Kidney epithelial cell (primary cell): ENCODE measurements at places on chromosomes 7 and 10. TPM values are rescaled to one million over a fixed set of nuclear protein-coding genes. Genes with fewer than 3 reads are reported as not detected.

Gene C10orf53
- total RNA-seq: not detected in 2 replicates

Gene ITGB8
- 104 and 106 TPM in 2 replicates for total RNA-seq

Gene ATP5F1C
- total RNA-seq: 230 and 291 TPM in 2 replicates

Gene TWIST1
- 1.6 and 6.3 TPM in 2 replicates for total RNA-seq

Gene ANKRD22
- total RNA-seq: 0.17 and 0.21 TPM in 2 replicates

Gene OLAH
- total RNA-seq: 8.4 TPM in 2 replicates

Gene MAT1A
- total RNA-seq: 0.38 TPM in 1 of 2 replicates, not detected in the other

Gene MMP21
- total RNA-seq: 0.07 and 0.08 TPM in 2 replicates

Gene POMZP3
- total RNA-seq: 0.79 and 2.2 TPM in 2 replicates

Gene LLCFC1
- not detected in 2 replicates for total RNA-seq

Gene PLCE1
- 0.55 and 0.84 TPM in 2 replicates for total RNA-seq

Gene ZC3HAV1L
- 14.4 and 21.6 TPM in 2 replicates for total RNA-seq

Gene RASA4B
- 7.6 and 7.7 TPM in 2 replicates for total RNA-seq

Gene MPP7
- 2.3 and 2.4 TPM in 2 replicates for total RNA-seq

Gene ASAH2B
- total RNA-seq: 3.8 and 11.2 TPM in 2 replicates

Gene TES
- 269 and 282 TPM in 2 replicates for total RNA-seq

Gene CRYGN
- 0.84 and 2.1 TPM in 2 replicates for total RNA-seq

Gene HHEX
- total RNA-seq: 1.6 and 1.8 TPM in 2 replicates

Gene PPP1R17
- not detected in 2 replicates for total RNA-seq

Gene LRRC17
- 6.2 and 6.8 TPM in 2 replicates for total RNA-seq

Gene NUTM2E
- 1.3 TPM in 1 of 2 replicates, not detected in the other for total RNA-seq

Gene DCLRE1A
- total RNA-seq: 9.9 and 11.7 TPM in 2 replicates

Gene SPDYE11
- not detected in 2 replicates for total RNA-seq

Gene PCDH15
- total RNA-seq: not detected in 2 replicates

Gene CNTNAP2
- total RNA-seq: 14.0 and 15.1 TPM in 2 replicates

Gene LEP
- total RNA-seq: not detected in 2 replicates

Gene C7orf57
- 0.34 TPM in 1 of 2 replicates, not detected in the other for total RNA-seq

Gene CDC14C
- not detected in 2 replicates for total RNA-seq

Gene DYDC1
- total RNA-seq: not detected in 2 replicates

Gene TRIL
- total RNA-seq: 0.75 and 1.3 TPM in 2 replicates

Gene LIPM
- total RNA-seq: not detected in 2 replicates

Gene MRPS24
- 142 and 168 TPM in 2 replicates for total RNA-seq

Gene NME8
- not detected in 2 replicates for total RNA-seq

Gene CALCR
- not detected in 2 replicates for total RNA-seq

Gene MMRN2
- 0.08 and 0.14 TPM in 2 replicates for total RNA-seq
